ENCODE measurements at places on chromosomes 11 and 22.

GRCh38 chr11:122085712-122086111 is 30.3 kb downstream of the BLID start:
- DNase-seq, result no peak

- no peak for DNase-seq
Measured at GRCh38 chr11:23078289-23078971, 218.2 kb upstream of the CCDC179 start.

GRCh38 chr22:32528984-32529982 is 54.7 kb downstream of the FBXO7 start:
- DNase-seq, result peak; percentile 12

DNA sequence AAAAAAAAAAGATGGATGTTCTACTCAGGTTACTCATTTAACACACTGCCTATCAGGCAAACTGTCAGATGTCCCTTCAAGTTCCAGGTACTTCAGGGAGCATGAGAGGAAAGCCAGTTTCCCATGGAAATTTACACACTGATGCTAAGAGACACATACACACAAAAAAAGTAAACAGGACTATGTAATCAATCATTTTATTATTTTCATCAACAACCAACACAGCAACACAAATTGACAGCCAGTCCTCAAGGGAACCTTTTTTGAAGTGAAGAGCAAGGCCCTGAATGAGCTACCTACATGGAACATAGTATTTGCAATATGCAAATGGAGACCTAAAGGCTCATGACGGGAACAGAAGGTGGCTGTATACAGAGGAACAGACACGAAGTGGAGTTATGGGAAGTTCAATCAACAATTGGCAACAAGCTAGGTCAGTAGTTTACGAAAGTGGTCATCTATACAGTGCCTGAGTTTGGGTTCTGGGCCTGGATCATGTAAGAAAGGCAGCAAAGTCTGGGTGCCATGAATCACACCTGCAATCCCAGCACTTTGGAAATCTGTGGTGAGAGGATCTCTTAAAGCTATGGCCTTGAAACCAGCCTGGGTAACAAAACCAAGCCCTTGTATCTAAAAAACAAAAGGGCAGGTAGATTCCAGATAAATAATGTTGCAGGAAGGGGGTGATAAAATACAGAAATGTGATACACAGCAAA is 12.6 kb upstream of the WDR74 start:
- DNase-seq, result no peak

- DNase-seq, result no peak
Measured at GRCh38 chr22:36892292-36892691, 21.1 kb upstream of the CSF2RB start.

DNA sequence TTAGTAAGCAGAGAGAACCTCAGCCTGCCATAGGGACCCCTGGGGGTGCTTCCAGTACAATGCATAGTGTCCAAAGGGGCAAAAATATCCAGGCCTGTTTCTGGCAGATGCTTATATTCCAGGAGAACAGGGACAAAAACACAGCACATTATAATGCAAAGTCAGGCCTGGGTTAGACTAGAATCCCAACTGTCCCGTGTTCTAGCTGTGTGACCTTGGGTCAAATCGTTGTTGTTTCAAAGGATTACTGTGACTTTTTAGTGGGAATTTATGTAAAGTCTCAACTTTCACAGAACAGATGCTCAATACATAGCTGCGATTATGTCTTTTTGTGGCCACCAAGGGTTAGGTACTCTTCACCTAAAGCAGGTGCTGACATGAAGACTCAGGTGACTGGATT is 86.0 kb downstream of the USP35 start:
- DNase-seq, result no peak

- DNase-seq, result no peak
Measured at GRCh38 chr22:44363013-44363979, 50.5 kb upstream of the SHISAL1 start.

- DNase-seq, result no peak
Measured at GRCh38 chr11:117071344-117071787, 26.9 kb downstream of the SIK3 start.

GRCh38 chr22:29550005-29550404 is 3.6 kb downstream of the THOC5 start:
- no peak for DNase-seq

- DNase-seq, result no peak
Measured at GRCh38 chr11:5689551-5689983, at the start of gene TRIM22. Gene TRIM22 (plus strand): TSS chr11:5689790. CDS start chr11:5696233, 6,443 bp downstream.

DNA sequence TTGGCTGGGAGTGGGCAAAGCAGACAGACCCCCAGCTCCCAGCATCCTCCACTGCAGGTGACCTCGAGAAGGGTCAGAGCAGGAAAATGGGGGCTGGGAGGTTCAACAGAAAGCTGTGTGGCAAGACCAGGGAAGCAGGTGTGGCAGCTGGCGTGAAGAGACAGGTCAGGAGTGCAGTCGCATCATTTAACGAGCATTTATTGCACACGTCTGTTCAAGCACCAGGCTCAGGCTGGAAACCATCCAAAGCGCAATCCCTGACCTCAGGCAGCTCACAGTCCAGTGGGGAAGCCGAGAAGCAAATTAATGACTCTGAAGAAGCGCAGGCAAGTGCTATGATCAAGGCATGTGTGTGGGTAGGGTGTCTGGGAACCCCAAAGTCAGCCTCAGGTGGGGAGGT is 7.4 kb downstream of the SLC25A45 start:
- no peak for DNase-seq

- no peak for DNase-seq
Measured at GRCh38 chr22:39408173-39408572, 8.6 kb downstream of the TAB1 start.

- no peak for DNase-seq
Measured at GRCh38 chr11:117908109-117908895, 20.9 kb downstream of the TMPRSS13 start.

GRCh38 chr11:76935042-76935441 is 74.3 kb downstream of the ACER3 start:
- no peak for DNase-seq
